ENCODE measurements at places on chromosomes 16 and 17.

GRCh38 chr17:56973520-56973919, 4.4 kb upstream of the SCPEP1 start:
- DNase-seq = no peak

DNA sequence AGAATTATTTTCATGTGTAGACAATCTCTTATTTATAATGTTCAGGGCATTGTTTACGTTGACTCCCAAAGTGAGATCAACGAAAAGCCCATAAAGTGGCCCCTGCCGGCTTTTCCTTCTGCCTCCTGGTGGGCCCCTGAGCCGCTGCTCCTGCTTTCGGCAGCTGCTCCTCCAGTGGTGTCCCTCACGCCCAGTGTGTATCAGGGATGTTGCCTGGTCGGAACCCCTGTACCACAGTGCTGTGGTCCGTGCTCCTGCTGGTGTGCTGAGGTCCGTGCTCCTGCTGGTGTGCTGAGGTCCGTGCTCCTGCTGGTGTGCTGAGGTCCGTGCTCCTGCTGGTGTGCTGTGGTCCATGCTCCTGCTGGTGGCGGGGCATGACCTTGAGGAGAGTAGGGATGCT, 107.6 kb downstream of the BANP start:
- DNase-seq = no peak

GRCh38 chr17:49866019-49866380, 18.1 kb upstream of the TAC4 start:
- DNase-seq = no peak

GRCh38 chr17:40461732-40462342, 18.6 kb downstream of the IGFBP4 start:
- no peak for DNase-seq

DNA sequence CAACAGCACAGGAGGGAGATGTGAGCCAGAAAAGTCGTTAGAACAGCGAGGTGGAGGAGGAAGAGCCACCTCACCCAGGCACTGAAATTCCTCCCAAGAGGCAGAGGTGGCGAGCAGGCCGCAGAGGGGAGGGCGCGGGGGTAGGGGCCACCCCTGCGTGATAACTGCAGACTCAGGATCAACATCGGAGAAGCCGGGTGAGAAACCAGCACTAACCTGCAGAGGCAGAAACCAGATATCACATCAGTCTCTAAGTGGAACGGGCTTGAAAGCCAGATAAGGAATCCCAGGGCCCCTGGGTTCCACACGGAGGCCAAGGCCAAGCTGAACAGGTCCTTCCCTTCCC, 39.4 kb upstream of the ZC3H18 start:
- no peak for DNase-seq

GRCh38 chr16:62190426-62190825, 154.2 kb upstream of the CDH8 start:
- no peak for DNase-seq

DNA sequence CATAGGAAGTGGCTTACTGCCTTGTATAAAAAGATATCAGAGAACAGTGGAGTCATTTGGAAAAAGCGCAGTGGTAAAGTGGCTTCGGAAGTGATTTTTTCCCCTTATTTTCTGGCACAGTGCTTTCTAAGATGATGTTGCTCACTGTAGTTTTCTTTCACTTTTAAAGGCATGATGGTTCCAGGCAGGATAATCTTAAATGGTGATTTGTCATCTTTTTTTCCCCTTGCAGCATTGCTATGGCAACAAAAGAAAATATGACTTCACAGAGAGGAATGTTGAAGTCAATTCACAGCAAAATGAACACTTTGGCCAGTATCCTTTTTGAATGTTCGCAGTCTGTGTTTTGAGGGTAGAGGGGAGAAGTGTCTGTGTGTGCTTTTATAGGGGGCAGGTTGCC, 42.5 kb downstream of the GOSR1 start:
- no peak for DNase-seq

GRCh38 chr16:72838951-72839350, 209.0 kb downstream of the ZFHX3 start:
- DNase-seq = no peak

DNA sequence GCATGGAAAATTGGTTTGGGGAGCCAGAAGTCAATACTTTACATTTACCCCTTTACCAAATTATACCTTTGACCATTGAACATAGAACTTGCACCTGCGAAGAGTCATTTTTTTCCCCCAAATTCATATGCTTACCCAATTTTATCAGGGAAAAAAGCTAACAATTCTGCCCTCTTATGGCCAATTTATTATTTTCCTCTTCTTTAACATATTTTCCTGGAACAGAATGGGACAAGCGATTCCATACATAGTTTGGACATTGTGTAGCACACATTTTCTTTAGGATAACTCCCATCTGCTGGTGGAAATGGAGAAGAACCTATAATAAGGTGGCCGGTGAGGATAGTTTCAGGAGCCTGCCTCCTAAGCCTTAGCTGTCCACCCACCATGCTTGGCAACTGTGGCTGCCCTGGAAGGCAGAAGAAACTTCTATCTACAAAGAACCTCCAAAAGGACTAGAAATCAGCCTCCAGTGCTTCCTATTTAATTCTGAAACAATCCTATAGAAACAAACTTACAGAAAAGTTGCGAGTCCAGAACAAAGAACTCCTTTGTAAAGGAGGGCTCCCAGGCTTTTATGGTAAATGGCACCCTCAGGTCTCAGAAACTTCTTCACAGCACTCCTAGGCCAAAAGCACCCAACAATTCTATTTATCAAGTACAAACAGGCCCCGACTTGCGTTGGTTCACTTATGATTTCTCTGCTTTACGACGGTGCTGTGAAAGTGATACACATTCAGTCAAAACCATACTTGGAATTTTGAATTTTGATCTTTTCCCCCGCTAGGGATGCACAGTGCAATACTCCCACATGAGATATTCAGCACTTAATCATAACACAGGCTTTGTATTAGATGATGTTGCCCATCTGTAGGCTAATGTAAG, 64.1 kb upstream of the CACNG4 start:
- no peak for DNase-seq

DNA sequence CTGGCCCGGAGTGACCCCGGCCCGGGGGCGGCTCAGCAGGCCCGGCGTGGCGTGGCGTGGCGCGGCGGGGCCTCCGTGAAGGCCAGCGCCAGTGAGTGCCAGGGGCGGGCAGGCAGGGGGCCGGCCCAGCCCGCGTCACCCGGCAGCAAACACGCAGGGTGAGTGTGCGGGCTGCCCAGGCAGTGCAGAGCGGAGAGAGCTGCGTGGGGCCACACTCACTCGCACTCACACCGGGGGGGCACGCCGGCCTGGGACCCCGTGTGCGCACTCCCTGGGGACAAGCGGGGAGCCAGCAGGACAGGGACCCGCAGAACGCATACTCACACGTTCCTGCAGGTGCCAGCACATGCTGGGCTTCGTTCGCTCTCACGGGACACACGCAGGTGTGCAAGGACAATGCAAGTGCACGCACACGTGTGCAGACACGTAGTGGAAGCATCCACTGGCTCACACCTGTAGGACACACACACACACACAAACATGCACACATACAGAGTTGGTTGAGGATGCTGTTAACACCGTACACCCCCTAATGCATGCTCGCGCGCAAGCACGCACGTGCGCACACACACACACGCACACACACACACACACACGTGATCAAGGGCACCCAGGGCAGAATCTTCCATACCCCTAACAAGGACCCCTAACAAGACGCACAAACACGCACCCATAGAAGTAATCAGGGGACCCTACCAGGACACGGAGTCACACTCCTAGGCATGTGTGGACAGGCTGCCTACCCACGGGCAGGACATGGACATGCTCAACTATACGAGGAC, 7.7 kb downstream of the USP6 start:
- no peak for DNase-seq

- no peak for DNase-seq
Measured at GRCh38 chr16:85312174-85312573, 199.9 kb upstream of the CIBAR2 start.

DNA sequence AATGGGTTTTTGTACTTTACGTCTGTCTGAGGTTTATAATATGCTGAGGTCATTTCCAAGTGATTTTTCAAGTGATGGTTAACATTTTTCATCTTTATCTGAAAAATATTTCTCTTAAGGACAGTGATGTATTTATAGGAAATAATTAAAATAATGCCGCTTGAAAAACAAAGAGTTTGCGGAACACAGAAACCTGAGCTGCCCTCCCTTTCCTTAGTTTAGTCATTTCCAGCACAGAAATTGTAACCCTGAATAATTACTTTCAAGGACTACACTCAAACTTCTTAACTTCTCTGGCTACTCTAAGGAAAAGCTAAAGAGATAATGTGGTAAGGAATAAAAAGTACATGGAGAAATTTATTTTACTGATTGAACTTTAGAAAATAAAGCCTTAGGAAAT, 54.6 kb downstream of the MRTFB start:
- DNase-seq = no peak

DNA sequence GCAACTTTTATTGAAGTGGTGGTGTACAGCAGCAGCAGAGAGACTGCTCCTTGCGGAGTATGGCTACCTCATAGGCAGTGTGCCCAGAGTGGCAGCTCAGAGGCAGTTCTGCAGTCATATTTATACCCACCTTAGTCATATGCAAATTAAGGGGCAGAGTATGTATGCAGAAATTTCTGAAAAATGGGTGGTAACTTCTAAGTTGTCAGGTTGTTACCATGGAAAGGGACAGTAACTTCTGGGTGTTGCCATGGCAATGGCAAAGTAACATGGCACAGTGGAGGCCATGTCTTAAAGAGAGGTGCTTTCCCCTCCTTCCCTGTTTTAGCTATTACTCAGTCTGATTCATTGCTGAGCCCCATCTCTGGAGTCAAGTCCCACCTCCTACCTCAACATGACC, 53.4 kb downstream of the MEOX1 start:
- no peak for DNase-seq

DNA sequence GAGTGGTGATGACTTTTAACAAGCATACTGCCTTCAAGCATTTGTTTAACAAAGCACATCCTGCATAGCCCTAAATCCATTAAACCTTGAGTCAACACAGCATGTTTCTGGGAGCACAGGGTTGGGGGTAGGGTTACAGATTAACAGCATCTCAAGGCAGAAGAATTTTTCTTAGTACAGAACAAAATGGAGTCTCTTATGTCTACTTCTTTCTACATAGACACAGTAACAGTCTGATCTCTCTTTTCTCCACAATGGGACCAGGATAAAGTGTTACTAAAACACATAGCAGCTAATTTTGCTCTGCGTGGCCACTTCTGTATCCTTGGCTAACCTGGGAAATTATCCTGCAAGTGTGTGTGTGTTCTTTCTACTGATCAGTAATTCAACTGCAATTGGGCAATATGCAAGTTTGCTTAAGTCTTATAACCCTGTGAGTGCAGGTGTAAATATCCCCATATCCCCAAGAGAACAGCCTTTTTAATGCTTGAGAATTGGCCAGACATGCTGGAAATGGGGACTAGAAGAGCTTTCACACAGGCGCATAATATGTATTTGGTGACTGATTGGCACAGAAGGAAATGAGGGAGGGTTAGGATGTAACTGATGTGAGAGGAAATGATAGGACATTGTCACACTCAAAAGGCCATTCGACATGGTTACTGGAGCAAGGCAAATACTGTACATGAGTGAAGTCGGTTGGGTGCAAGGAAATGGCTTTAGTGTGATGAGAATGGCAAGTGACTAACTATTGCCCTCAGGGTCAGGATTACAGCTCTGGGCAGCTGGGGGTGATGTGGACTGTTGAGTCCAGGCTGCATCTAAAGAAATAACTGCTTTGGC, 10.8 kb upstream of the ANKS4B start:
- no peak for DNase-seq

DNA sequence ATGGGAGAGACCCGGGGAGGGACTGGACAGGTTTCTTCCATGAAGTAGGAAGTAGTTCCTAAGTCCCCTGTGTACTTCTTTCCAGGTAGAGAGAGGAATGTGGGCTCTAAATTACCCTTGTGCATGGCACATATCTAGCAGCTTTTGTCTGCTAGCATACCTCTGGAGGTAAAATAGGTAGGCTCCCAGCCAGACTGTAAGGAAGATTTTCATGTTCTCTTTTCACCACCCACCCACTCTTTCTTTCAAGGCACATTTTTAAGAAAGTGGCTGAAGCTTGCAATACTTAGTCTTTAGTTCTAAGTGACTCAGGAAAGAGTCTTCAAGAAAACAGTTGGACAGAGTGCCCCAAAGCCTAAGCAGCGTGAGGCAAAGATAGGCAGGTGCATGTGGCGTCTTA, 9.2 kb downstream of the MINK1 start:
- no peak for DNase-seq

GRCh38 chr17:72681844-72682243, 410.6 kb downstream of the SLC39A11 start:
- DNase-seq = no peak

- DNase-seq = no peak
Measured at GRCh38 chr17:69669441-69670178, 255.1 kb downstream of the MAP2K6 start.
